Hematopoietic multipotent progenitor cell treated with erythropoietin and hydrocortisone succinate and interleukin-3 and kit ligand, for 6 days (in vitro differentiated cells): ENCODE measurements at places on chromosomes 11 and 22.

DNA sequence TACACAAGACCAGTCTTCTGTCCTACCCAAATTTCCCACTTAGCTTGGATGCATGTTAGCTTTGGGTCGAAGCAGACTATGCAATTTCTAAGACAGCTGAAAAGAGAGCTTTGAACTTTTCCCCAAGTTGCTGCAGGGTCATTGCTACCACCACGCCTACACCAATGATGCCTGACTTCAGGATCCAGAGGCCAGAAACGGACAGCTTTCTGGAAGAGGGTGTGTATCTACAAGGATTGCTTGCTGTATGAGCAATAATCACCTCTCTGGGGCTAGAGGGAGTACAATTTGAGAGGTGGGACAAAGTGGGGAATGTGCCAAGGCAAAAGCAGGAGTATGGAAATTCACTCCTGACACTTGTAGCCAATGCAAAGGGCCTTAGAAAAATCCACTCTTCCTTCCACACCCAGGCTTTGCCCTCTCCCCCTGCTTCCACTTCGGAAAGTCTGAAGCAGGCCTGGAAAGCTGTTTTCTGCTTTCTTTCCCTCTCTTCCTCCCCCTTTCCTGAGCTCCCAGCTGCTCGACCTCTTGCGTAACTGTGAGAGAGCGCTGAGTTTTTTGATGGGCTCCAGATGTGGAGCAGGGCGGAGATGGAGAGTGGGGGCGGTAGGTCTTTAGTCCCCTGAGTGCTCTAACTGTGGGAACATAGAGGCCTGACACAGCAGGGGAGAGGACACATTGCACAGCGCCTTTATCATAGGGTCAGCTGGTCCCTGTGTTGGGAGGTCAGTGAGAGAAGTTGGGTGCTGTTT, 2.1 kb upstream of the PHLDB1 start:
- no peak for DNase-seq

- peak; percentile 38 for DNase-seq
Observed at GRCh38 chr11:17353821-17354600, 2.4 kb downstream of the NCR3LG1 start.

- DNase-seq: no peak
Observed at GRCh38 chr11:44229624-44230023, 80.3 kb downstream of the ALX4 start.

DNA sequence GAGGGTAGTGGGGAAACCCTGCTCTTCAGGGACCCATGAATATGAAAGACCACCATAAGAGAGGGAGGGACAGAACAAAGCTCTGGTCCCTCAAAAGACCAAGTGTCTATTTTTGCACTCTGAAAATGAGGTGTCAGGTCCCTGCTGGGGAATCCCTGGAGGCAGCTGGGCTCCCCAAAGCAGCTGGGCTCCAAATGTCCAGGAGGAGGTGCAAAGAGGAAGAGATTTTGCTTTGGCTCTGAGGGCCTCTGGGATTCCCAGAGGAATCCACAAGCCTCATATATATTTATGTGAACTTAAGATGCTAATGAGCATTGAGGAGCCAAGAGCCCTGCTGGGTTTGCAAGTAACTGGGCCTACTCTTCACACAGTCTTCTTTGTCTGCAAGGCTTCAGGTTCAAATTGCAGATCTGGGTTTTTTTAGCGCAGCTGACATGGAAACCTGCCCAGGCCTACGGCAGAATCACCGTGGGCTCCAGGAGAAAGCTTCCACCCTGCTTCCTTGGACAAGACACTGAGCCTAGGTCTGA, 26.0 kb downstream of the CLMP start:
- DNase-seq: no peak

GRCh38 chr11:58927393-58928106, 11.7 kb upstream of the GLYATL1 start:
- peak; percentile 75 for DNase-seq
